ENCODE measurements at places on chromosomes 4 and X. TPM values are rescaled to one million over a fixed set of nuclear protein-coding genes. Genes with fewer than 3 reads are reported as not detected.

The MAGEA4 gene
- total RNA-seq, result not detected

DNA sequence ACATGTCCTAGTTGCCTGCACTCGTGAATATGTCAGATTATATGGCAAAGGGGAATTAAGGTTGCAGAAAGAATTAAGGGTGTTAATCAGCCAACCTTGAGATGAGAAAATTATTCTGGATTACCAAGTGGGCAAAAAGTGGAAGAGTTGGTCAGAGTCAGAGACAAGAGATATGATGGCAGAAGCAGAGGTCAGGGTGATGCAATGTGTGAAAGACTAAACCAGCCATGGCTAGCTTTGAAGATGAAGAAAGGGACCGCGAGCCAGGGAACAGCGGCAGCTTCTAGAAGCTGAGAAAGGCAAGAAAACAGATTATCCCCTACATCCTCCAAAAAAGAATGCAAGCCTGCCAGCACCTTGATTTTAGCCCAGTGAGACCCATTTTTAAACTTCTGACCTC lies 385.6 kb downstream of the HNRNPD start:
- DNase-seq, result no peak

The SPIN2A gene
- 3.7 TPM for total RNA-seq

DNA sequence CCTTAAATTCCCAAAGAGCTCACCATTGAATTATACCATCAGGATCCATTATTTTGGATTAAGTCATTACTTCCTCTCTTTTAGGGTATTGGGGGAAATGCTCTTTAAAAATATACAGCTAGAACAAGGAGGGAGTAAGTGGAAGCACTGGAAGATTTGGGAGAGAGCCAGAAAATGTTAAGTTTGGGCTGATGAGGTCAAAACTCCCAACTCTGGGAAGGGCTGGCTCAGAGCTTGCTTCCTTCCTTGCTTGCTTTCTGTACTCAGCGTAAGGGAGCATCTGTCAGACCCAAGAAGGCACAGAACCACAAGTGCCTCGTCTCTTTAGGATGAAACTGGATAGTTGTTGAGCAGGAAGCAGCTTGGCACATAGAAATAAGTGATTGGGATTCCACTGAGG lies 138.2 kb downstream of the GUCY2F start:
- no peak for DNase-seq

- peak; percentile 61 for DNase-seq
Observed at GRCh38 chr4:174764105-174764729, 64.8 kb downstream of the GLRA3 start.

- no peak for DNase-seq
Observed at GRCh38 chrX:11666164-11666563, 444 bp upstream of the ARHGAP6 start.

The PHKA1 gene
- total RNA-seq, result 10.5 TPM

The XAGE2 gene
- total RNA-seq, result not detected

The GUF1 gene
- 27.2 TPM for total RNA-seq

The STATH gene
- not detected for total RNA-seq

- DNase-seq, result no peak
Observed at GRCh38 chr4:109015413-109015810, 252.6 kb upstream of the ETNPPL start.

- DNase-seq, result no peak
Observed at GRCh38 chr4:73527196-73527595, 45.7 kb downstream of the AFM start.

The PWWP3B gene
- total RNA-seq, result not detected

DNA sequence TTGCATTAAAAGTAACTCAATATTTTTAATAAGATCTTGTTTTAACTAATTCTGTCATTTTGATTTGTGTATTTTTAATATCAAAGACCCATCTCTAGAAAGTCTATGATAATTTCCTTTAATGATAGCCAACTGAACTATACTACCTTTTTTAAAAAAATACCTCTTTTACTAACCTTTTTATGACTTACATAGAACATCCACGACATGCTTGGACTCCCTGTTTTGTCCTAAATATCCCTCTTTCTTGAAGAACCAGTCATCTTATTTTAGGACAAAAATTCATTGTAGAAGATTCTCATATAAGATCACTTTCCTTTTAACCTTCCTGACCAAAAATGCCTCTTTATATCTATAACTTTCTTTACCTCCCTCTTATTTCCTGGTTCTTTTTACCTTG lies 76.8 kb upstream of the GC start:
- no peak for DNase-seq

The FAM9C gene
- total RNA-seq, result not detected

The GASK1B gene
- total RNA-seq, result 3.8 TPM

DNA sequence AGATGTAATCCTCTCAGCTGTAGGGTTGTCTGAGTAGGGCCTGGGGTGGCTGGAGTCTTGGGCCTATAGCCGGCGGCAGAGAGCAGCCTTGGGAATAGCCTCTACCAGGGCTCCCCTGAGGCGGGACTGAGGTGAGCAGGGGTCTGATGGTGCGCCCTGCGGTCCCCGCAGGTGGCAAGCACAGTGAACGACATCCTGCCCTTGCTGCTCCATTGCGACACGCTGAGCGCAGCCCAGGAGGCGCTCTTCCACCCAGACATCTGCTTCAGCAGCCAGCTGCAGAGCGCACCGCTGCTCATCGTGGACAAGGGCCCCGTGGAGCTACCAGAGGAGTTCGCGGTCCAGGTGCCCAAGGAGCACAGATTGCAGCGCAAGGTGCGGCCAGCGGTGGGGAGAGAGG lies 317.0 kb downstream of the ADGRL3 start:
- DNase-seq, result no peak

GRCh38 chr4:85681921-85682320 lies 207.0 kb downstream of the ARHGAP24 start:
- DNase-seq, result no peak

- no peak for DNase-seq
Observed at GRCh38 chr4:158993891-158994290, 109.0 kb upstream of the RAPGEF2 start.

DNA sequence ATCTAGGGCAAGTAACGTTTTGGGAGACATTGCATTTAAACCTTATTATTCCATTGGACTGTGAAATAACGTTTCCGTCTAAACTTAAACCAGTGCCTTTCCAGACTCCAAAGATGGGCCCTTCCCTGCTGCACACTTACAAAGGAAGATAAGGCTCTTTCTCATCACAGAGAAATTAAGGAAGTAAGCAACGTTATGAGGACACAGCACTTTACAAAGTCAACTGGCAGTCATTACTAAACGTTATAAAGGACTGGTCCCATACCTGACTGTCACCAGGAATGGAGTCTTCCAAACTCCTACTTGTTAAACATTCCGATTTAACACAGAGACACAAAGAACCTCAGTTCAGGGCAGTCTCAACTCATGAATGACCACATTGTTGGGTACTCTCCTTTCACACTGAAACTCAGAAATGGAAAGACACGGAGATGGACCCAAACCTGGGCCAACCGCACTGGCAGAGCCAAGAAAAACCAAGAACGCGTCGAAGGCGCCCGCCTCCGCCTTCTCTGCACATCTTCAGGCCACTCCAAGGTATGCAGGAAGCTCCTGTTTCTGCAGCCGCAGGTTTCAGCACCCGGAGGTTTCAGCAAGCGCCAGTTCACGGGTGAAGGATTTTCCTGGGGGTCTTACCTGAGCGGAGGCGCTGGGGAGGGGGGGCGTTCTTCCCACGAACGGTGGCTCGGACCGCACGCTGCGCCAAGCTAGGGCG lies 670 bp downstream of the PAPSS1 start:
- no peak for DNase-seq

The TBC1D8B gene
- 0.41 TPM for total RNA-seq

DNA sequence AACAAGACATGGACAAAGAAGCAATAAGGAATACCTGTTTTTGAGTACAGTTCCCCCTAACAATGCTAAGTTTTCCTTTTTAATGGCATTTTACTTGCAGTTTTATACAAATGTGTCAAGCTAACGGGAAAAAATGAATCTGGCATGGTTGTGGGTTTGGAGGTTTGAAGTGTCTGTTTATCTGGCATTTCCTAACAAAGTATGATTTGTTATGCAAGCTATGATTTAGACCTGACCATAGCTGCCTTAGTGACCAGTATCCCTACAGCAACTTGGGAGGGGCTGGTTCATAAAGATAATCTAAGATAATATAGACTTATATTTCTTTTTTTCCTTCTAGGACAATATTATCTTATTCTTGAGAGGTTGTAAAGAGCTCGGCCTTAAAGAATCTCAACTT lies 60.6 kb downstream of the LIMCH1 start:
- no peak for DNase-seq

The FGFRL1 gene
- total RNA-seq, result 40.8 TPM

DNA sequence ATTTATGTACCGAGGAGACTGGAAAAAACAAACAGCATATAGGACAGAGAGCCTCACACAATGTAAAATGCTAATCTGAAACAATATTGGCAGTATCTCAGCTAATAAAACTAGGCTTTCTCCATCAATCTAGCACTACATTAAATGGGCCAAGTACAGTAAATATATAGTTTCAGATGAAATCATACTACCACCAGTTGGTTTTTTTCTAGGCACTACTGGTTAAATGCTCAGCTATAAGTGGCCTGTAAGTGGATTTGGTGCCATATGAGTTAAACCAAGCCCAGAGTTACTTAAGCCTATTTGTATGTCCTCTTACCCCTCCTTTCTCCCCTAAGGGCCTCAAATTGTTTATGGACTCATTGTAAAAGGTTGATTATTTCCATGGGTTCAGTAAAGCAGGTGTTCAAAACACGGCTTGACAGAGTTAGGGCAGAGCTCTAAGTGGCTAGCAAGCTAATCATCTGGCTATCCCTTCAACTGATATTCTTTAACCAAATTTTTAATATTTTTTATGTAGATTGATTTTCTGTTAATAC lies 57.5 kb downstream of the FAM13A start:
- no peak for DNase-seq

GRCh38 chr4:3283916-3284315 lies 8.9 kb upstream of the RGS12 start:
- DNase-seq, result peak; percentile 65

- DNase-seq, result no peak
Observed at GRCh38 chr4:34289489-34289888, 1954.8 kb downstream of the ARAP2 start.

The RNF212 gene
- 2.4 TPM for total RNA-seq

- no peak for DNase-seq
Observed at GRCh38 chr4:145698507-145698906, 18.6 kb downstream of the C4orf51 start.

GRCh38 chrX:71935476-71935875 lies 24.8 kb downstream of the NHSL2 start:
- DNase-seq, result no peak

The MFAP3L gene
- total RNA-seq, result 7.6 TPM

- no peak for DNase-seq
Observed at GRCh38 chr4:25632135-25632534, 23.5 kb upstream of the SLC34A2 start.

- peak; percentile 73 for DNase-seq
Observed at GRCh38 chr4:73573794-73574528, 46.3 kb downstream of the RASSF6 start.

DNA sequence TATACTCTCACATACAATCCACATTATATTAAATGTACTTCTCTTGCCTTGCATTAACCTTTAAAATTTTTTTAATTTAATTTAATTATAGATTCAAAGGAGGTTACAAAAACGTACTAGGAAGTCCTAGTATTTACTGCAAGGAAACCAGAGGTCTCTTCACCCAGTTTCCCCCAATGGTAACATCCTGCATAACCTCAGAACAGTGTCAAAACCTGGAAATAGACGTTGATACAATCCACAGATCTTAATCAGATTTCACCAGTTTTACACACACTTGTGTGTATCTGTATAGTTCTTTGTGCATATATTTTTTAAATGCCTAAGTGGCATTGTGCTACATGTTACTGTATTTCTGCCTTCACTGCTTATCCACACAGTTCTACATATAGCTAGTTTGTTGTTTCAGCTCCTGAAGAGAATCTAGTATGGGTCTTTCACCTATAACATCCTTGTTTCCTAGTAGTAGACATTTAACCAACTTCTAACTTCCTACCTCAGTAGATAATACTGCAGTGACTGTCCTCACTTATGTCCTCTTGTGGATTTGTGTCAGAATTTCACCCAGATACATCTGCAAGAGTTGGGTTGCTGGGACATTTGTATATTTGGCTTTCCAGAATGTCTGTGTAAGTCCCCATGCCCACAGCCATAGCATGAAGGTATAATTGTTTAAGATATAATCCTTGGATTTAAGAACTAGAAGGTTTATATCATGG lies 103.2 kb downstream of the NFKB1 start:
- no peak for DNase-seq

DNA sequence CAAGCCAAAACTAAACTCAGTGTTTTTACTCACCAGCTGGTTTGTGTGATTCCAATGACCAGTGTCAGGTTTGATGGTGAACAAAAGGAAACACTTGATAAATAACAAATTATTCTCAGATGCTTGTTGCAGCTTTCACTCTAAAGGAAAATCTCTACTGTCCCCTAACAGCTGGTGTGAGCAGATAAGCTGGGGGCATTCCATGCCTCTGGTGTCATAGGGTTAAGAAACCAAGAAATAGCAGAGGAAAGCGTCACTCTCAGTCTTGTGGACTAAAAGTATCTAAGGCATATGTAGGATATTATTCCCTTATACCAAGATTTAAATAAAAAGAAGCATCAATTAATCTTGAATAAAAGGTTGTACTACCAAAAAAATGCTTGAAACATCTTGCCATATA lies 24.3 kb downstream of the TRPC5 start:
- DNase-seq, result no peak

The MSX1 gene
- 6.1 TPM for total RNA-seq

The F11 gene
- 0.24 TPM for total RNA-seq

- DNase-seq, result no peak
Observed at GRCh38 chr4:166197166-166197565, 324.1 kb downstream of the TLL1 start.

DNA sequence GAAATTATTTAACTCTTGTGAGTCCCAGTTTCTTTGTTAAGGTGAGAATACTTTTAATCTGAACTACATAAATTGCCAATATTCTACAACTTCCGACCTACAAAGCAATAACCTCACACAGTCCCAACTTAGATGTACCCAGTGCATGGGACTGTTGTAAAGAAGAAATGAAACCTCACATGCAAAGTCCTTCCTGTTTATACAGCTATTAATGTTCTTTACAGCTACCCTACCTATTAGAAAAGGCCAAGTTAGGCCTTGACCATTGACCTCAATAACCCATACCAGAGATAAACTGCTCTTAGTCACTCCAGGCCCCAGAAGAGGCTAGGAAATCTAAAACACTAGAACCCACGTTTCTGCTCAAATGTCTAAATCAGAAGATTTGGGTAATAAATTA lies 920.1 kb upstream of the TENM3 start:
- no peak for DNase-seq

- DNase-seq, result no peak
Observed at GRCh38 chr4:16217300-16218051, 8.8 kb downstream of the TAPT1 start.

Measured in A673 (cell line).